ENCODE measurements at places on chromosomes 5 and 9. TPM values are rescaled to one million over a fixed set of nuclear protein-coding genes. Genes with fewer than 3 reads are reported as not detected.

- no peaks in the 10 kb centered on the region for H3K27me3 ChIP-seq
- no peak overlapping the region for H3K4me3 ChIP-seq
- no peak overlapping the region for H3K27ac ChIP-seq
- H3K4me1 ChIP-seq, result no peaks in the 10 kb centered on the region
Measured at GRCh38 chr9:25472085-25472607, 206.1 kb downstream of the TUSC1 start.

Gene PCAT7
- 3.2 TPM for total RNA-seq

- H3K36me3 ChIP-seq, result no peaks in the 10 kb centered on the region
- H3K27ac ChIP-seq, result no peak overlapping the region
- DNase-seq, result no peak
- H3K27me3 ChIP-seq, result no peaks in the 10 kb centered on the region
Measured at GRCh38 chr9:85290019-85290418, 451.7 kb downstream of the AGTPBP1 start.

GRCh38 chr9:117293206-117294114 lies 121.4 kb downstream of the ASTN2 start:
- no peak overlapping the region for H3K27ac ChIP-seq
- no peak overlapping the region for H3K4me3 ChIP-seq
- H3K4me1 ChIP-seq, result no peaks in the 10 kb centered on the region
- no peaks in the 10 kb centered on the region for H3K27me3 ChIP-seq

Gene TMEM171
- not detected for total RNA-seq

GRCh38 chr9:14616188-14616982 lies 76.8 kb downstream of the ZDHHC21 start:
- no peaks in the 10 kb centered on the region for H3K4me1 ChIP-seq
- H3K27me3 ChIP-seq, result no peaks in the 10 kb centered on the region
- DNase-seq, result peak; percentile 39
- no peaks in the 10 kb centered on the region for H3K36me3 ChIP-seq
- no peak overlapping the region for H3K4me3 ChIP-seq

DNA sequence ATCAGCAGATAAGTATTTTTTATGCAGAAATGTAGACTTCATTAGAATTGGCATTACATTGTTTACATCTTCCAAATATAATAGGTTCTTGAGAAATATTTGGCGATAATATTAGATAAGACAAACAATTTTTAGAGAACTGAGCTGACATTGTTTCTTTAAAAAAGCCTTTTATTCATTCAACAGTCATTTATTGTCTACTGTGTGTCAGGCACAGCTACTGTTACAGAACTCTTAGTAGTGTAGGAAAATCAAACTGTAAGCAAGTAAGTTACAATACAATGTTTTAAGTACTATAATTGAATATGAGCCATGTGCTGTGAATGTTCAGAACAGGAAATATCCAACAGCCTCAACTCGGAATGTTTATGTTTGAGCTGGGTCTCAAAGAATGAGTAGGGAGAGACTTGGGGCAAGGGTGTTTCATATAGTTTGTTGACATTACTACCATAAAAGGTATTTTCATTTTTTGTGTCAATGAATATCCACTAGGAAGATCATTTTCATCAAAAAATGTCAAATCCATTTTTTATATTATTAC lies 114.0 kb downstream of the CDC42SE2 start:
- no peak overlapping the region for H3K4me3 ChIP-seq
- no peaks in the 10 kb centered on the region for H3K36me3 ChIP-seq
- no peaks in the 10 kb centered on the region for H3K27me3 ChIP-seq

Gene C7
- 3.5 TPM for total RNA-seq

DNA sequence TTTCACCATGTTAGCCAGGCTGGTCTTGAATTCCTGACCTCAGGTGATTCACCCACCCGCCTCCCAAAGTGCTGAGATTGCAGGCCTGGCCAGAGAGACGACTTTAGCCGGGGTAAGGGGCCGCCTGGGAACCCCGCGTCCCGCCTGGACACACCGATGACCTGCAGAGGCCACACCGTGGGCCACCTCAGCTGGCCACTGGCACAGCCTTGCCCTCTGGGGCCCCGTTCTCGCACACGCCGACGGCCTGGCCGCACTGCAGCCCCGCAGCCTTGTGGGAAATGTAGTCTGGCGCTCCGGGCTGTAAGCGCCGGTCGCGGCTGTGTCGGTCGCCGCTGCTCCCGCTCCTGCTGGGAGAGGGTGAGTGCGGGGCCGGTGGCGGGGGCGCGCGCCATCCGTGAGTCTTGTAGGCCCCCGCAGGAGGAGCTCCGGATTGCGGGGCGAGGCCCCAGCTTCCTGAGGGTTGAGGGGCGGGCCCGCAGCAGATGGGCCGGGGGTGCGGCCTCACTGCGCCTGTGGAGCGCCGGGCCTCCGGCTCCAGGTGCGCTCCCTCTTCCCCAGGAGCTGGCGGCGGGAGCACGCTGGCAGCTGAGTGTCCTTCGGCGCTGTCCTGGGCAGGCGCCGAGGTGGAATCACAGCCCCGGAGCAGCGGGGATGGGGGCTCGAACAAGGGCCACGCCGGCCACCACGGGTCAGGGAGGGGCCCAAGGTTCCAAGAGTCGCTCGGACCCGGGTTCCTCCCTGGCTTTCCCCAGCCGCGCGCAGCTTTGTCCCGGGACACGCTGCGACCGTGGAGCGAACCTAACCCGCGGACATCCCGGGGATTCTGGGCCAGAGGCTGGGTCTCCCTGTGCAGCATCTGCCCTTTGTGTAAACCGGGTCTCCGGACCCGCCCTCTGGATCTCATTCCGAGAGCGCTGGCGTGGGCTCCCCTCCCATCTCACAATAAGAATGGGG lies at the start of gene ZFP2:
TSS of gene ZFP2 (plus strand) at position 299 of the 957 bp plus-strand sequence. CDS start 35,401 bp downstream, outside the sequence.
- peaks cover 12% of the 10 kb centered on the region for H3K4me1 ChIP-seq
- no peaks in the 10 kb centered on the region for H3K36me3 ChIP-seq
- H3K4me3 ChIP-seq, result peak within 1 kb of the TSS; percentile 71
- no peak within 1 kb of the TSS for H3K27ac ChIP-seq

DNA sequence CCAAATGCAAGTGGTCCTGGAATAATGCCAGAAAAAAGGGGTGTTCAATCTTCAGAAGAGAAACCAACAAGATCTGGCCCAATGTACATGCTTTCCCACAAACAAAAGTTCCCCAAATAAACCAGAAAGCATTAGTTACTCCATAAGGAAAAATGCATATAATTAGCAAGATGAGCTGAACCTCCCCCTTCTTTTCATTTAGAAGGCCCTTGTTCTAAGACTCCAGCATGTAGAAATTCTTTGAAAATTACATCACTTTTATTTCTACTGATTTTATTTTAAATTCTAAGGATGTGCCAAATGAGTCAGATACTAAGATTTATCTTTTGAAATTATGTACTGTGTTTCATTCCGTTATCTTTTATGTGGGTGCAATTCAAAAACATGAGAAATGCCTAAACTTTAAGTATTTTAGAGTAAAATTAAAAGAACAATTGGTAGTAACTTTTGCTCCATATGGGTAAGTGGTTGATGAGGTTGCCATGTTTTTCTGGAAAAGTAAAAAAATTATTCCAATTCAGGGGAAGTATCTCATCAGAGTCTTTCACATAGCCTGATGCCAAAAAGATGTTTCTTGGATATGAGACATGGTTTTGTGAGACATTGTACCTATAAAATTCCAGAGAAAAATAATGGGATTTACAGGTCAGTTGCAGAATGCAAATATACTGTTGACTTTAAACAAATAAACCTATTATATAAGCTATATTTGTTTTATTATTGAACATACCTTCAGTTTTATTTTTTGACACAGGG lies 106.5 kb upstream of the CCDC112 start:
- no peak overlapping the region for H3K27ac ChIP-seq
- no peak for DNase-seq
- H3K36me3 ChIP-seq, result no peaks in the 10 kb centered on the region
